ENCODE measurements at places on chromosomes 2 and 18.

- DNase-seq: no peak
These were observed 300.8 kb downstream of the CNTNAP5 start for GRCh38 chr2:124325667-124326440.

DNA sequence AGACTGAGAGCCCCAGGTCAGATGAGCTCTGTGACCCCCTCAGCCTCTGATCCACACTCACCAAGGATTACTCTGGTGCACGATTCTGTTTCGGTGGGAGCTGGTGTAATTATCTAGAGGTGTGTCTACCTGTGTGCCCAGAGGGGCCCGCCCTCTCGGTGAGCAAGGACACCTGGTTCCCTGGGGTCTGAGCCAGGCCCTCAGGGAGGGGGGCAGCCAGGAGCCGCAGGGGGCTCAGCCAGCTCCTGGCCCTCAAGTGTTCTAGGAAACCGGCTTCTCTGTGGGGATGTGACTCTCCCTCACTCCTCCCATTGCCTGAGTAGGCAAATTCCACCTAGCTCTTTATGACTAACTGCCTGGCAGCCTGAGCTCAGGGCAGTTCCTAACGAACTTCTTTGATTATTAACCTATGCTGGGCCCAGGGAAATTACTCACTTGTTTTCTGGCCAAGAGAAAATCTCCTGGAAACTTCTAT, 17.4 kb downstream of the AGAP1 start:
- no peak for DNase-seq

- no peak for DNase-seq
These were observed 89.7 kb downstream of the EIPR1 start for GRCh38 chr2:3287896-3288295.

DNA sequence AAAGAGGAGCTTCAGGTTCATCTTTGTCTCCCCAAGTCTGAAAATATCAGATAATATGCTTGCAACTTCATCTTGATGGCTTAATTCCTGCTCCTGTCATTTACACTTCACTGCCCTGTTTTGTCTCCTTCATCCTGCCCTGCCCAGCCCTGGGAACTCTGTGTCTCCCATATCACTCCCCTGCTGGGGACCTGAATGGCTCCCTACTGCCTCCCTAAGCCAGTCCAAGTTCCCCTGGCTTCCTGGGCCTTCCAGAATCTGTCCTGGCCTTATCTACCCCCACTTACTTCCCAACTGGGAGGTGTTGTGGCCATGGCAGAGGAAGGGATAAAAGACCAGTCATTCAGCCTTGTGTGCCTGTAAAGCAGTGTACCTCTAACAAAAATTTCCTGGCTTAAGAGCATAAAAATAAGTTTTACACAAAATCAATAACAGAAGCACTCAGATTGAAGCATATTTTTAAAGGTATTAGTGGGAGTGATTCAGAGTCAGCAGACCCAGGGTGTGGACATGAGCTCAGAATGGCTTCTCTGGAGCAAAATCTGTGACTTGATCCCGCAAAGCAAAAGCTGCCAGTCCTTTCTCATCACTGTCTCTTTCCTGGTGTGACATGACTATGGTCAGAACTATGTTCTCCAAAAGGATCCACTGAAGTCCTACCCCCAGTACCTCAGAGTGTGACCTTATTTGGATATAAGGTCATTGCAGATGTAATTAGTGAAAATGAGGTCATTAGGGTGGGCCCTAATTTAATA, 59.1 kb downstream of the INO80C start:
- DNase-seq: no peak

GRCh38 chr2:127220102-127220767, at the start of gene CYP27C1:
Gene CYP27C1, minus strand, starts transcription at chr2:127220299. Its CDS starts 29 bp downstream, at chr2:127220270.
- DNase-seq: no peak

- no peak for DNase-seq
These were observed 466.4 kb downstream of the TDRD15 start for GRCh38 chr2:21590026-21590690.

- DNase-seq: no peak
These were observed 293.5 kb downstream of the ASXL3 start for GRCh38 chr18:33871363-33872025.

DNA sequence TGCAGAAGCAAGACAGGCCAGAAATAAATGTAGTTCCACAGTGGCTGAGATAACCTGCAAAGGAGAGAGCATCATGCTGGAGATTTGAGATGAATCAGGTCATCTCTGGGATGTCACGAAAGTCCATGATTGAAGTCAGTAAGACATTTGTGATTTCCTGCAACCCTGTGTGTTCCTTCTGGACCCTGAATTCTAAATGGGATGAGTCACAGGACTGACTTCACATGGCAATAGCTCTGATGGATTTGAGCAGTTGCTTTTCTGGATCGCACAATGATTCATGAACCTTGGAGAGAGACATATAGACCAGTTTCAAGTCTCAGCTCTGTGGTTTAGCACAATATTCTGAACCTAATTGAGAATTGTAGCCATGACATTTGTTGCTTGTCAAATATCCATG, 102.9 kb downstream of the TSN start:
- no peak for DNase-seq

GRCh38 chr2:133418021-133418420, 150.2 kb downstream of the NCKAP5 start:
- DNase-seq: no peak

DNA sequence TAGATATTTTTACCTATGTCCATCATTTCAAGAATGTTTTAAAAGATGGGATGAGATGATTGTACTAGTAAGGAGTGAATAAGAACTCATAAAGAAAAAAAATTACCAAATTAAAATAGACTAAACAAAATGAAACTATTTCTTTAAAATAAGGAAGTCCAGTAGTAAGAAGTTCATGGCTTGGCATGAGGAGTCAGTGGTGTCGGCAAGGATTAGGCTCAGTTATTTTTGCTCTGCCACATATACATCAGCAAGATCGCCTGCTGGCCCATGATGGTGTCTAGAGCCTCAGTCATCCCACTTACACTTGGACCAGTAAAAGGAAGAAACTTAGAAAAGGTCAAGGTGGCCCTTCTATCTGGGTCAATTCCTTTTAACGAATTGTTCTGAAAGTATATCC, 300.9 kb upstream of the SLC8A1 start:
- no peak for DNase-seq

DNA sequence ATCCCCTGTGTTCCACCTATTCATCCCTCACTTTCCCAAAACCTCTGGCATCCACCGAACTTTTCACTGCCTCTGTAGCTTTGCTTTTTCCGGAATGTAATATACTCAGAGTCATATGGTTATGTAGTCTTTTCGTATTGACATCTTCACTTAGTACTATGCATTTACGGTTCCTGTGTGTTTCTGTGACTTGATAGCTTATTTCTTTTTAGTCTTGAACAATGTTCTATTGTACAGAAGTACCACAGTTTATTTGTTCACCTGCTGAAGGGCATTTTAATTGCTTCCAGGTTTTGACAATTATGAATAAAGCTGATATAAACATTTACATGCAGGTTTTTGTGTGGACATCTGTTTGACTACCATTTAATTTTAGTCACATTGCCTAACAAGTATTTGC, 154.7 kb upstream of the DOK6 start:
- DNase-seq: no peak

- no peak for DNase-seq
These were observed 15.4 kb upstream of the LYPD6B start for GRCh38 chr2:149023091-149023490.

- DNase-seq: no peak
These were observed 333.4 kb downstream of the SETBP1 start for GRCh38 chr18:45014047-45014501.

GRCh38 chr2:190718652-190719526, 70.0 kb downstream of the NAB1 start:
- DNase-seq: peak; percentile 62

GRCh38 chr2:186575302-186575701, 14.6 kb upstream of the ITGAV start:
- DNase-seq: no peak

DNA sequence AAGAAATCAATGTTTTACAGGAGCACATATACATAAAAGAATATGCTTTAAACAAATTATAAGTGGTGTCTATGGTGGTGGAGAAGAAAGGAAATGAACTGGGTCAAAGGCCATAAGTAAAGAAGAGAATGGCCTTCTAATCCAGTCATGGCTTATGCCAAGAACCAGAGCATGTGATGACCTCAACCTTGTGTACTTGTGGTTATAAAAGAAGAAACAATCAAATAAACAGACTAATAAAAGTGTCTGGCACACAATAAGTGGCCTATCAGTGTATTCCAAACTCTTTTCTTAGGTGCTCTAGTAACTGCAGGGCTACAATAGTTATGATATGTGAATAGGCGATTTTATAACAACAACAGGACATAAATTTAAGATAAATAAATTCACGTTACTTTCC, 2.6 kb downstream of the SERPINB11 start:
- DNase-seq: no peak

GRCh38 chr2:107374249-107374648, 452.4 kb upstream of the RGPD4 start:
- DNase-seq: no peak

DNA sequence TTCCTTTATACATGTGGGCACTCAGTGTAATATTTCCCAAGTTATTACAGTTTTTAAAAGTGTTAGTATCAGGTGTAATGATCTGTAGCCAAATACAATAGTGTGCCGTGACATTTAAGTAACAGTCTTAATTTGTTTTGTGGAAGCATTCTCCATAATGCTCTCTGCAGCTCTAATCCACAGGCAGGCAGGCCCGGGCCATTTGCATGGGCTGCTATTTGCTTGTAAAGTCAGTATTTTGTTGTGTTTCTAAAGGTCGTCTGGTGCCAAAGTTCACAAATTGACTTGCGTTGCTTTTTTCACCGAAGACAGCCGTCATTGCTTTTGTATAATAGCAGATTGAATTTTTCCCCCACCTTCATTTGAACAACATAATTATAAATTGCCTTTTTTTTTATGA, 153.0 kb downstream of the GBX2 start:
- no peak for DNase-seq

DNA sequence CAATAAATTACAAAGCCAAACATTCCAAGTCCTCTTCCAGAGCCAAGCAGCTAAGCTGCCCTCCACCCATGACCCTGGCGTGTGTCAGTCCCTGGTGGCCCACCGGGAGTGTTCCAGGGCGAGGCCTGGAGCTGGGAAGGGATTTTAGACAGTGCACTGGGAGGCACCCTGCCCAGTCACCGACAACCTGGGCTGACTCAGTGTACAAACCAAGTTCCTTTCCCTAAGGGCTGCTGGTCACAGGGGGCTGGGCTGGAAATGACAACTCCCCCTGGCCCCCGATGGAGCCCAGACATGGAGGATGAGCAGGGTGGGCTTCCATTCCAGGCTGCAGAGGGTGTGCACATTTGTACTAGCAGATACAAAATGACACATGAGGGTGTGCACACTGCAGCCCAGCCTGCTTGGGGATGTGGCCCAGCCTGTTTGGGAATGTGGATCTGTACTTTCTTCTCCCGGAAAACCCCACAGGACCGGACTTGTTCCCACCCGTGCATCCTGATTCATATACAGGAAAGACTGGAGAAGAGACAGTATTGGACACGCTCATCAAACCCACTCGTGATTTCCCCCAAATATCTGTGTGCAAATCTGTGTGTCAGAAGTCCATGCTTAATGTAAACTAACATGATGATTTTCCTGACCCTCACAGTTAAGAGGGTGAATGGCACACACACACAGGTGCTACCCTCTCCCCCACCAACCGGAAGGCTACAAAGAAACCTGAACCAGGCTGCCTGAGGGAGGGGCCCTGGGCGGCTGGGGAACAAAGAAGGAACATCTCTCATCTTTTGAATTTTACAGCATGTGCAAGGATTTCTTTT, 58.9 kb downstream of the NDUFA10 start:
- no peak for DNase-seq

- DNase-seq: no peak
These were observed 5.8 kb downstream of the PECR start for GRCh38 chr2:216075510-216076485.

- no peak for DNase-seq
These were observed 110.7 kb downstream of the COLEC12 start for GRCh38 chr18:389658-390357.

- DNase-seq: no peak
These were observed 129.1 kb downstream of the NDUFA10 start for GRCh38 chr2:239896075-239896474.

DNA sequence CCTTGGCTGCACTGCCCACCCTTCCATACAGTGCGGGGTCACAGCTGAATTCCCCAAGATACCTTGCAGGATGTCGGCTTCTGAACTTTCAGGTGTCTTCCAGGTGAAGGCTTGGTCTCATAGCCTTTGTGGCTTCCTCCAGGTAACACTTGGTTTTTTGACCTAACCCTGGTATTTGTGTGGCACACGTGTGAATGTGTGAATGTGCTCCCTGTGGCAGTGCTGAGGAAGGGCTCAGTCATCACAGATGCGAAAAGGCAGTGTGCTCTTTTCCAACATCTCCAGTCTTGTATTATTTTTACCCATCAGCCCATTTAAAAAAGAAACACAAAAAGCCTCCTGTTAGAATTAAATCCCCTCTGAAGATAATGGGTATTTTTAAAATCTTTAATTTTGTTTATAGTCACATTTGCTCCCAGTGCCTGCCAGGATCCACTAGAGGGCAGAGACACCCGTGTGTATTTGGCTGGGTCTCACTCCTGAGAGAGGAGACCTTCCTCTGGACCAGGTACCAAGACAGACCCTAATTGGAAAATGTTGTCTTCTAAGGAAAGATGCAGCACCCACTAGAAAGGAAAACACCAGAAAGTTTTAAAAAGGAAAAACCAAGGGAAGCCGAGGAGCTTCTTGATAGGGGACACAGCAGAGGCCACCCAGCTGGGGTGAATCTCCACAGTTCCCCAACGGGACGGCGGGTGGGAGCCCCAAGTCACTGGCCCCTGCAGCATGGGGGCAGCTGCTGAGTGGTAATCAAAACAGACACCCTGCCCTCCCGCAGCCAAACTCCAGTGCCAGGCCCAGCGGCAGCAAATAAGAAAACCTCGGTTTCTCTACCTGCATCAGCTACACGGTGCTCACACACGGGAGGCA, 27.7 kb downstream of the FAM110C start:
- no peak for DNase-seq

DNA sequence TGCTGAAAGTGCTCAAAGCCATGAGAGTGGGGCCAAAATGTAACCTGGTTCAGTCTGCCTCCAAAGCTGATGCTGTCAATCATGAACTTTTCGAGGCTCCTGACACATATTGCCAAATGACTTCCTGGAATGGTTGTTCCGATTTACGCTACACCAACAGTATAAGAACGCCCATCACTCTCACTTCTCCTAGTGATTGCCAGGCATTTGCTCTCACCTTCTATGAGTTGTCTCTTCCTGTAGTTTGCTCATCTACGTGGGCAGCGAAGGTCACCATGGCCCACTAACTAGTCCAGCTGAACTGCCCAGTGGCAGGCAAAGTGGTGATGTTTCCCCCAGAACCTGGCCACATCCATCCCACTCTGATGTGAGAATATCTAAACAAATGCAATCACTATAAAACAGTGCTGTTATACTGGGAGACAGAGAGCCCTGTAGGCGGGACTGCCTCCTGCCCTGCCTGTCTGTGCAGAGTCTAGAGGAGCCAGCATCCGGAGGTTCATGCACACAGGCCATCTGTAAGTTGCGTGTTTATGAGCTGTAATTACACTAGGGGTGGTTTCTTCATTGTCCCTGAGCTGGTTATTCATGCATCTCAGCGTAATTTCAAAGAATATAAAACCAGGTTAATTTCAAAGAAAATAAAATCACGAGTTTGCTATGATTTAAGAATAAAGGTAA, 8.8 kb upstream of the CABLES1 start:
- no peak for DNase-seq

- DNase-seq: no peak
These were observed 67.0 kb upstream of the RASGRP3 start for GRCh38 chr2:33409417-33409955.

Measured in stimulated activated CD4-positive, alpha-beta T cell treated with anti-CD3 and anti-CD28 coated beads, Interleukin-12 subunit alpha, Interleukin-12 subunit beta, amount 100 ng/mL, for 24 hours (primary cell).